NCI-H2081 (cell line): ENCODE measurements at places on chromosomes 12 and 14.

DNA sequence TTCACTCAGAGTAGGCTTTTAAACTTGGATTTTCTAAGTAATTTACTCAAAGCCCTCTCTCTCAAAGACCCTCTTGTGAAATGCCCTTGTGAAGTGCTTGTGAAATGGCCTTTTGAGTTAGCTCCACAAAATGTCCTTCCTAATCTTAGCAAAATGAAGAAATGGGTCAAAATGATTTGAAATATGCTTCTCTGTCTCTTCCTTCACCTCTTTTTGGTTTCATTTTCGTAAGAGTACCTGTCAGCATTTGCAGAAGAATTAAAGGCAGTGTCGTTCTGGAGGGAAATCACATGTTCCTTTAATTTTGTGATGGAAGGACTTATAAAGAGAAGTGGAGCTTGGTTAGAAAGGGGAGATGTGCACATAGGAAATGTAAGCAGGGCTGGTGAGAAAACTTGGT is 93.7 kb downstream of the HMGA2 start:
- DNase-seq, result no peak

DNA sequence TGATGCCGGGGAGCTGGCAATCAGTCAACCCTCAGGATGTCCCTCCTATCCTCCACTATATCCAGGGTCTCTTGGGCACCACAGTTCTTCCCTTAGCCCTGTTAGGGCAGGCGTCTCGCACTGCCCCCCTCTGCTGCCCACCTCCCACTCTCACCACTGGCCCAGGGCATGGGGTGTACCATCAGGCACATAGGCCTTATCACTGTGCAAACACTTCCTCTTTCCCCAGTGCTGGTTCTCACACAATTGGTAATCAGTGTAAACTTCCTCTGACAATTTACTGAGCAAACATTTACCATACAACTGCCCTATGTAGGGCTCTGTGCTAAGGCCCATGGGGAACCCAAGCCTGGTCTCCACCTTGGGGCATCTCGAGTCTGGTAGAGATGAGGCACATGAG is 20.1 kb upstream of the TMED10 start:
- no peak for DNase-seq

- no peak for DNase-seq
Measured at GRCh38 chr12:4068981-4069669, 195.9 kb upstream of the PARP11 start.

GRCh38 chr12:128069359-128069997 is 197.5 kb upstream of the TMEM132C start:
- peak; percentile 36 for DNase-seq

- no peak for DNase-seq
Measured at GRCh38 chr12:38614171-38614570, 291.2 kb downstream of the CPNE8 start.

GRCh38 chr14:71138448-71139293 is 231.4 kb downstream of the PCNX1 start:
- DNase-seq, result peak; percentile 39
